Activated CD8-positive, alpha-beta T cell treated with anti-CD3 and anti-CD28 coated beads, Interleukin-2, amount 10 ng/mL, durations not matched to agents 7 days and 5 days (primary cell): ENCODE measurements at places on chromosomes 6 and 20. TPM values are rescaled to one million over a fixed set of nuclear protein-coding genes. Genes with fewer than 3 reads are reported as not detected.

DNA sequence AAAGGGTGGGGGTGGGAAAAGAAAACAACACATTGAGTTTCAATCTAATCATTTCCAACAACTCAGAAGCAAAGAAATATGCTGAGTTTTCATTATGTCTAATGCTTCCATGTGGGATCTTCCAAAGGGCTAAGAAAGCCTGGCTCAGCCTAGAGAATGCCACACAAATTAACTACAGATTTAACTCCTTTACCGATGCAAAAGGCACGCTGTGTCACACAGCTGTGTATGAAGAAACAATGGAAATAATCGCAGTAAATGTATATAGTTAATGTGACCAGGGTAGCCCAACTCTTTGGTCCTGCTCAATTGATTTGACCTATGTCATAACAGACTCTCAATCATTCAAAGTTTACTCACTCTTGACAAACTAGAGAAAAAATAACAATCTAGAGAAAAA is 17.8 kb downstream of the B4GALT5 start:
- peaks cover 2% of the 10 kb centered on the region for H3K36me3 ChIP-seq
- no peak for DNase-seq
- H3K27ac ChIP-seq, result no peak overlapping the region

- no peak for DNase-seq
- no peak overlapping the region for H3K27ac ChIP-seq
- H3K27me3 ChIP-seq, result no peaks in the 10 kb centered on the region
- no peaks in the 10 kb centered on the region for H3K4me1 ChIP-seq
Measured at GRCh38 chr6:81023007-81023582, 729.4 kb downstream of the TENT5A start.

DNA sequence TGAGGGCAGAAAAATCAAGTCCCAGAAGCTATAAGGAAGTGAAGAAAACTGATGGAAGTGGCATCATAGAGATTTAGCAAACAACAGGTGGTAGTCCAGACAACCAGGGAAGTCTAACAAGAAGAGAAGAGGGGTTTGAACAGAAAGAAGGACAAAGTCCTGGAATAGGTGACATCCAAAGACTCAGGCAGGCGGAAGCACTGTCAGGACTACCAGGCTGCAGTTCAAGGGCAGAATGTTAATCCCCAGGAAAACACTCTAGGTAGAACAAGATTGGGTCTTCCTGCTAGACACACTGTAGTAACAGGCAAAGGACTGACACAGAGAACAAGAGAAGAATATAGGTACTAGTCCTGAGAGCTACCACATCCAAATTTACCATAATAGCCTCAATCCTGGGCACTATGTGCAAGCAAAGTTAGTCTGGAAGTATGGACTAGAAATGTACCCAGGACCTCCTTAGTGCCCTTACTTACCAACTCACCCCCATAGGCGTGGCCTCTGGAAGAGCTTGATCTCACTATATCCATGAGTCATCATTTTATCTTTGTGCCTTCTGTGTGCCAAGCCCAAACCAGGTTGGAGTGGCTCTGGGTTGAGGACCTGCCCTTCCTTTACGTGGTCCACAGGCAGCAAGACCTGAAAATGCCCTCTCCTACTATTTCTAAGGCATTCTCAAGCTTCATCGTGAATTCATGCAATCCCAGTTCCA is 2.2 kb upstream of the EPB41L2 start:
- H3K27ac ChIP-seq, result no peak overlapping the region
- DNase-seq, result no peak
- peaks cover 2% of the 10 kb centered on the region for H3K36me3 ChIP-seq
- H3K27me3 ChIP-seq, result peaks cover 13% of the 10 kb centered on the region
- H3K4me1 ChIP-seq, result peaks cover 17% of the 10 kb centered on the region

RNF217 gene
- 0.52 TPM for total RNA-seq

DNA sequence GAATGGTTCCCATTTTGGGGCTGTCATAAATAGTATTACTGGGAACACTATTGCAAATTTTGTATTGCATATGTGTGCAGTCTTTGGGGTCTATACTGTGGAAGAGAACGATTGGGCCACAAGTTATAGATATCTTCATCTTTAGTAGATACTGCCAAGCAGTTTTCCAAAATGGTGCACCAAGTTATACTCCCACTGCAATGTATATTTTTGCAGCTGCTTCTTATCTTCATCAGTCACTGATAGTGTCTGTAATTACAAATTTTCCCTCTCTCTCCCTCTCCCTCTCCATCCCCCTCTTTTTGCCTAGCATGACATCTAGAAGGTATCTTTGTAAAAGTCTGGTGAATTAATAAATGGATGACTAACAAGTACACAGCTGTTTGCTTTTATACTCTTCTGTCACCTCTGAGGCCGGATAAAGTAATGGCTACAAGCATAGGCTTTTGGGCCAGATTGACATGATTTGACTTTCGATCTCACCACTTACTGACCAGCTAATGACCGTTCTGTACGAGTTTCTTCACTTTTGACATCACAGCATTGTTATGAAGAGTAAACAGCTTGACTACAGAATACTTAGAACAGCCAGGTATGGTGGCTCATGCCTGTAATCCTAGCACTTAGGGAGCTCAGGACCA is 113.3 kb upstream of the SLC2A12 start:
- H3K27me3 ChIP-seq, result no peaks in the 10 kb centered on the region
- peaks cover 23% of the 10 kb centered on the region for H3K36me3 ChIP-seq
- no peak overlapping the region for H3K4me3 ChIP-seq
- H3K4me1 ChIP-seq, result peaks cover 5% of the 10 kb centered on the region

GRCh38 chr6:110485491-110485890 is 9.1 kb upstream of the SLC22A16 start:
- no peaks in the 10 kb centered on the region for H3K4me1 ChIP-seq
- DNase-seq, result no peak
- no peak overlapping the region for H3K27ac ChIP-seq
- no peak overlapping the region for H3K4me3 ChIP-seq

ARFGEF2 gene
- 19.1 TPM for total RNA-seq
